ENCODE measurements at places on chromosomes 5 and 9.

DNA sequence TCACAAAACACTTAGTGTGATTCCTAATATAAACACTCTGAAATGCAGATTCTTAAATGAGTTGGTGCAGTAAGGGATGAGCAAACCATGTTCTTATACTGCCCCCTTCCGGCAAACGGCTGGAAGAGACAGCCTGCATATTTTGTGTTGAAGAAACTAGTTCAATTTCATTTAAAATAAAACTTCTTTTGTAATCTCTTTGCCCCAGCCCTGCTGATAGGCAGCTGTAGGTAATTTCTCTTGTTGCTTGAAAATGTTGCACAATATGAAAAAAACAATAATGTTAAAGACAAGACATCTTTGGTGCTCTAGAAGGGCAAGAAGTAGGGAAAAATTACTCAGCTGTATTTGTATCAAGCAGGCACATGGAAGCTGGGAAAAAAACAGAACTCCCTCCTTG is 89.7 kb upstream of the CCNG1 start:
- peak; percentile 70 for DNase-seq

DNA sequence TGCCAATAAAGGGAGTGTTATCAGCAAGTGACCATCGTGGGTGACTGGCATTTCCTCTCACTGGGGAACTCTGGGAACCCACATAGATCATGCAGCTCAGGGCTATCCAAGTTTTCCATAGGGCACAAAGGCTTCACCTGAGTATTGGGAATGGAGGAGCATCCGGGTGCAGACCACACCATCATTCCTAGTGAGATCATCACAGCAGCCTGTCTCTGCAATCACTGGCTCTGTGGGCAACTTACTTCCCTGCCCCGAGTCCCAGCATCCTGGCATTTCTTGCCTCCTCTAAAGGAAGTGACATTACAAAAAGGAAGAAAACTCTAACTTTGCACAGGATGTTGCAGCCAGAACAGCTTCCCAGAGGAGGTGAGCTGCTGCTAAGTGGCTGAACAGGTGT is 80.6 kb upstream of the SHB start:
- DNase-seq, result peak; percentile 19

DNA sequence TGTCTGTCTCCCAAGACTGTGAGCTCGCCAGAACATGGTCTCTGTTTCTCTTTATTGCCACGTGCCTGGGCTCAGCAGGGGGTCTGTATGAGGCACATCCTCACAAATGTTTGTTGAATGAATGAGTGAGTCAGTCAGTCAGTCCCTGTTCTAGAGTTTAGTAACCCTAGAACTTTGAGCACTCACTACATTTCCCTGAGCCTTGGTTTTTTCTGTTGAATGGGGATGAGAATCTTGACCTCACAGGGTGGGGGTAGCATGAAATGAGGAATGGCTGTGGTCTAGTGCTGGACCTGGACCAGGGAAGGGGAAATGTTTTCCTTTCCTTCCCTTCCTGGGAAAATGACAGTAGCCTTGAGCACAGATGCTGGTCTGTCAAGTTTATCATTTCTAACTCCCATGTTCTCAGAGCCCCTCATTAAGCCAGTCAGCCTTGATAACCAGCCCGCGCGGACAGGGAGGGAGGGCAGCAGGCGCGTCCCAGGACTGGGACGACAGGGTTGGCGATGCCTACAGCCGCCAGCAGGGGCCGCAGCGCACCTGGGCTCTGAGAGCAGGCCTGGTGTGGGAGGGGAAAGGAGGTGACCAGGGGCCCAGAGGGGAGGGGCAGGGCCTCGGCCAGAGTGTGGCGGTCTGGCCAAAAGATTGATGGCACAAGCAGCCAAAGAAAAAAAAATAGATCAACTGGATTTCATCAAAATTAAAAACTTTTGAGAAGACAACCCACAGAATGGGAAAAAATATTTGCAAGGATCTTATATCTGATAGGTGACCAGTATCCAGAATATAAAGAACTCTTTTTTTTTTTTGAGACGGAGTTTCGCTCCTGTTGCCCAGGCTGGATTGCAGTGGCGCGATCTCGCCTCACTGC is 24.1 kb upstream of the WNK2 start:
- peak; percentile 94 for DNase-seq

GRCh38 chr5:1659100-1659981 is 135.6 kb upstream of the LPCAT1 start:
- DNase-seq, result peak; percentile 41

- DNase-seq, result no peak
Observed at GRCh38 chr5:26955161-26955560, 83.2 kb downstream of the CDH9 start.

GRCh38 chr9:5481322-5482040 is 28.9 kb upstream of the PDCD1LG2 start:
- no peak for DNase-seq

GRCh38 chr5:157290981-157291711 is 25.2 kb downstream of the CYFIP2 start:
- peak; percentile 64 for DNase-seq

Measured in islet precursor cell (in vitro differentiated cells).